ENCODE measurements at places on chromosomes 4 and X.
A peak's percentile ranks its signal among the peaks of the same experiment; 100 is the strongest.

- DNase-seq: no peak
These were observed 11.6 kb downstream of the TACC3 start for GRCh38 chr4:1732911-1733310.

DNA sequence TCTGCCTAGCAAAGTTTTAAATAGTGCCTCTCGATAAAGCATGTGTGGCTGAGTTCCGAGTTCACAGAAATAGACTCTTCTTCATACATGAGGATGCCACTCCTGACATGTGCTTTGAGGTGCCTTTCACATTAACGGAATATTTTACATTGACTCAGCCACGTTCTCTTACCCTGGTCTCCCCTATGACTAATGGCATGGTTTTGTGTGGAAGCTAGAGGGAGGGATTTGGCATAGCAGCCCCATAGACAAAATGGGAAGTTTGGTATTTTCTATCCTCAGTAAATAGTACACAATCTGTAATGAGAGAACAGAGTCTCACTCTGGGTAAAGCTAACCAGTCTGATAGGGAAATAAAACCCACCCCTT, 68.9 kb downstream of the PCDH19 start:
- DNase-seq: no peak

GRCh38 chr4:185623444-185624258, 88.3 kb upstream of the PDLIM3 start:
- no peak for DNase-seq

GRCh38 chr4:2067446-2068197, 8.5 kb downstream of the NAT8L start:
- no peak for DNase-seq

GRCh38 chr4:132956962-132957361, 192.1 kb upstream of the PCDH10 start:
- no peak for DNase-seq

- no peak for DNase-seq
These were observed 41.0 kb downstream of the MAP7D3 start for GRCh38 chrX:136210243-136210642.

- DNase-seq: no peak
These were observed 13.9 kb downstream of the GABRB1 start for GRCh38 chr4:47045261-47045660.

GRCh38 chrX:49291615-49292337, 11.7 kb upstream of the GAGE10 start:
- DNase-seq: peak; percentile 24

GRCh38 chr4:184475096-184475461, 729 bp upstream of the IRF2 start:
- no peak for DNase-seq

DNA sequence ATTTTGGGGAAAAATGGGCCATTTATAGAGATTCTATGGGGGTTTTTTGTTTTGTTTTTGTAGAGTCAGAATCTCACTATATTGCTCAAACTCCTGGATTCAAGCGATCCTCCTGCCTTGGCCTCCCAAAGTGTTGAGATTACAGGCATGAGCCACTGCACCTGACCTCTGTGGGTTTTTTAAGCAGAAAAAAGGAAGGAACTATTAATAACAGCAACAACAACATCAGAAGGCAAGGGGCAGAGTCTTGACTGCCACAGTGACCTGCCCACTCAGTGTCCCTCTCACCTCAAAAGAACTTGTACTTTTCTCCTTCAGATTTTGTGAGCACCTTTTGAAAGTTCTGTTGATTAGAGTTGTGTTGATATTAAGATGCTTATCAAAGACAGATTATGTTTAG, 48.1 kb downstream of the FNIP2 start:
- no peak for DNase-seq

DNA sequence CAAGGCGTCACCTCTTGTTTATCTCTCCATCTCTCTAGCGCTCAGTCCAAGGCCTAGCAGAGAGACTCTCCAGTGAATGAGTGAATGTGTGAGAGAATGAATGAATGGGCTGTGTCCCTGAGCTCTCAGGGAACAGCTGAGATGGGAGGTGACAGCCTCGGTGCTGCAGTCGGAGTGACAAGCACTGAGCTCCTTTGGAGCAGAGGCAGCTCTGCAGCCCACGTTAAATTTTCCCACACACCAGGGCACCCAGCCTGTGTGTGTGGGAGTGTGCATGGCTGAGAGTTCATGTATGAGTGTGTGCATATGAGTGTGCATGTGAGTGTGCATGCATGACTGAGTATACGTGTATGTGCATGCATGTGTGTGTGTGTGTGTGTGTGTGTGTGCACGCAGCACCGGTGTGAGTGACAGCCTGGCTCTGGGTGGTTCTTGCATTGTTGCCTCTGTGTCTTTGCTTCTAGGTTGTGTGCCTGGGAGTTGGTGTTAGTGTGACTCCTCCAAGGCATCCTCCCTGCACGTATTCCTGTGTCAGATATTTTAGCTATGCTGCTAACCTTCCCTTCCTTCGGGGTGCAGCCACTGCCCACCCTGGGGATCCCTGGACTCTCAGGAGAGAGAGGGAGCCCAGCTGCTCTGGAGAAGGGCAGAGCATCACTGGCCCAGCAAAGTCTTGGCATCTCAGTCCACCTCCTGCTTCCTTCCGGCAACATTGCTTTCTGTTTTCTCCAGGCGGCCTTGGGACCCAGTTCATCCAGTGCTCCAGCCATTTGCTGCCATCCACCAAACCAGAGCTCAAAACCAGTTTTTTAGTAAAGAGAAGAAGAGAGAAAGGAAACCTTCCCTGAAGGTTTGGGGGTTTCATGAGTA, 98.6 kb downstream of the PPP2R2C start:
- DNase-seq: no peak

- DNase-seq: no peak
These were observed 5.3 kb upstream of the VMA21 start for GRCh38 chrX:151391722-151392121.

- DNase-seq: no peak
These were observed 62.1 kb downstream of the GPRIN3 start for GRCh38 chr4:89245459-89245858.

DNA sequence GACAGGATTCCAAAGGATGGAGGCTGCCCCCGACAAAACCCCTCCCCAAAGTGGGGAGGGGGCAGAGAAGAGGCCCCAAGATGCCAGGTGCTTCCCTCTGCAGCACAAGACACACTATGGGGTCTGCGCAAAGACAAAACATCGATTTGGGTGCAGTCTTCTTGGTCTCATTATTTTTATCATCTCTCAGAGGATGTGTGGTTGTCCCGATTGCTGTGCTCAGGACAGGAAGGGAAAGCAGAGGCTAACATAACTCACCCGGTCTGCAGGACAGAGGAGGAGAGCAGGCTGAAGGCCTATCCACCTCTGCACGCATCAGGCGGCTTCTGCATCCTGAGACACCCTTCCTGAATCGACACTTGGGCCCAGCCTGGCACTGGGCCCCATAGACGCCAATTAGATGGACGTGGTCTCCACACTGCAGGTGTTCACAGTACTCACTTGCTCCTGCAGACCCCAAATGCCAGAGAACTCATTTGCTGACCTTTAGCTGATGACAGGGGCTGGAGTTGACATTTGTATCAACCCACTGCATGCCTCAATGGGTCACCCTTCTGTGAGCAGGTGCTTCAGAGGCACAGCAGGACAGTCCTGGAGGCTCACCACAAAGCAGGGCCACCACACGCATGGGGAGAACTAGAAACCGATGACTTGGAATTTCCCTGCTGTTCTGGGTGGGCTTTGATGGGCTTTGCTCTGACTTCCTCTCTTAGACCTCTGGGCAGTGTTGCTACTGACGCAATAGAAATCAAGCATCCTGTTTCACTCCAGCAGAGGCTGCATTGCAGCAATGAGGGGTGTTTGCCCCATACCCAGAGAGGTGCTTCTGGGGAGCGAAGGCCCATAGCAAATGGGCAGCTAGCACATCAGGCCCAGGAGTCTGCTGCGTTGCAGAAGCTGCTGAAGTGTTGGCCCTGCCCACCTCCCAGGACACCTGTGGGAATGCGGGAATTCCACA, 96.3 kb upstream of the ENPP6 start:
- no peak for DNase-seq

- no peak for DNase-seq
These were observed 160.2 kb upstream of the CPEB2 start for GRCh38 chr4:14841801-14842768.

DNA sequence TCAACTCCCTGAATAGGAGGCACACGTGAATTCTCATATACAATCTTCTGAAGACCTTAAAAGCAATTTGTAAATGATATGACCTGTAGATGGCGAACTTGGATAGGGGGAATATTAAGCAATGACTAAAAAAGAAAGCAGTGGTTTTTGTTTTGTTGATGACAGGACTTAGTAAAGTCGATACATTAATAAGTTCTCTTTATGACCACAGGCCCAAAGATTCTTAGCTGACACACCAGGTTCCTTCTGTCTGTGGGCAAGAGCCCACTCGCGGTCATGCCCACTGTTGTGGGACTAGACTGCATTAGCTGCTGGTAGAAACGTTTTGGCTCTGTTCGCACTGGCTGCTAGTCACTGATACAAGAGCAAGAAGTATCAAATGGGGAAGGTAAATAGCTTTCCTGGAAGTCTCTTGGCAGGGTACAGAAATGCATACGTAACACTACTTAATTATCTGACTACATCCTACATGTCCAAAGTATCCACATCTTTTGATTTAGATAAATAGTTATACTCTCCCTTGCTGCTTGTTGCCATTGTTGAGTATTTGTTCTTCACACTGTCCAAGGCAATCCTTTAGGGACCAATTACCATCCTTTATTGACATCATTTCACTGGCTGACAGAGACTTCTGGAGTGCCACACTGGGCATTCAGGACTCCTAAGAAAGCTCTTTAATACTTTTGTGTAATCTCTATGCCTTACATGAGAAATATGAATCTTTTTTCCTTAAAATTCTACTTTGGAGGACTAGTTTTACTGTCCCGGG, 31.0 kb downstream of the ALPK1 start:
- no peak for DNase-seq

GRCh38 chrX:18596096-18596495, 75.8 kb downstream of the RS1 start:
- DNase-seq: no peak

- no peak for DNase-seq
These were observed 217.4 kb upstream of the GIMD1 start for GRCh38 chr4:106585915-106586349.

DNA sequence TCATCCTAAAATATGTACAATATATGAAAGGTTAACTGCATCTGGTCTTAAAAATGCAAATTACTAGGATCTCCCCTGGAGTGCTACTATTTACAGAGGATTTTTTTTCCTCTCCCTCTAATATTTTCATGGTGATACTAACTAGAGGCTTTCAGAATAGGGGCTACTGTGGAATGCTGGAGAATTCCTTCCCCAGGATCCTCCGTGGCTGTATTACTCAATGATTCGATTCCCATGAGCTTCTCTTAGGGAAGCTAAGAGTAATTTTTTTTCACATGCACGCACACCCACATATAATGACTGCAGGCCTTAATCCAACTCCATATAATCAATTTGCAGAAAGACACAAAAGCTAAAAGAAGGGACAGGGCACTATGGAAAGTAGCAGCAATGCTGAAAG, 184.7 kb downstream of the ARHGAP6 start:
- DNase-seq: no peak

GRCh38 chr4:98794565-98795205, 134.2 kb downstream of the EIF4E start:
- no peak for DNase-seq

DNA sequence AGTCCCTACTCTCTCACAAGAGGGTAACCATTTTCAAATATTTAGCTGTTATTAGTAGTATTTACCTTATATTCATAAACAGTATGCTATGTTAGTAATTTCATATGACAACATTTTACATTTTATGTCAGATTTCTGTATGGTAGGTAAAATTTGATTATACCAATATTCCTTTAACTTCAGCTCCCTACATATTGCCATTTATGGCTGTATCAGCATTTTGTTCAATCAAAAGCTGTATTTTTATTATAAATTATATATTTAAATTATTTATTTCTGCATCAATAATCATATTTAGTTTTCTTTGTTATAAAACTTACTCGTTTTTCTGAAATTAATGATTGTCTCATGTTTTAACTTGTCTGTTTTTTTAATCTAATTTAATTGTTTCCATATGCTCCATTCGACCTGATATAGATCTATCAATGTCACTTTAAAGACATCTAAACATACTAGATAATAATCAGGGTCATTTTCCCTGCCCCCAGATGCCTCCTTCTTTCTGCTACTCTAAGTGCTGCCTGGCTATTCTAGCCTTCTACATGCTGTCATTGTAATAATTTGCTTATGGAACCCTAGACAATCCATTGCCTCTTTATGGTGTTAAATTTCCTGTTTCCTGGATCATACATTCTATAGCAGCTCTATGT, 1976.7 kb upstream of the ADGRL3 start:
- no peak for DNase-seq

DNA sequence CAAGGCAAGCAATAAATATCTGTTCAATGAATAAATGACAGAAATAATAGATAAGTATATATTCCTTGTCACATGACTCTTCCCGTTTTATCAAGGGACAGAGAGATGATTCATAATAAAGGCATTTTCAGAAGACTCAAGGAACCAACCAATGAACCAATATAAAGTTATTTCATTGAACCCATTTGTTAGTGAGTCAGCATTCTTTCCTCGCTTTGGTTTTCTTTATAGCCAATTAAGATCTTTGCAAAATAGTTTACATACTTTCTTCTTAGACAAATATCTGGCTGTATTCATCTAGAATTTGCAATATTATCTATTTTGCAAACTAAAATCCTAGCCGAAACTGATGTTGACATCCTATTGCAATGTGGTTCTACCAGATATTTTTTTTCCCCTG, 269.4 kb downstream of the IL15 start:
- no peak for DNase-seq

DNA sequence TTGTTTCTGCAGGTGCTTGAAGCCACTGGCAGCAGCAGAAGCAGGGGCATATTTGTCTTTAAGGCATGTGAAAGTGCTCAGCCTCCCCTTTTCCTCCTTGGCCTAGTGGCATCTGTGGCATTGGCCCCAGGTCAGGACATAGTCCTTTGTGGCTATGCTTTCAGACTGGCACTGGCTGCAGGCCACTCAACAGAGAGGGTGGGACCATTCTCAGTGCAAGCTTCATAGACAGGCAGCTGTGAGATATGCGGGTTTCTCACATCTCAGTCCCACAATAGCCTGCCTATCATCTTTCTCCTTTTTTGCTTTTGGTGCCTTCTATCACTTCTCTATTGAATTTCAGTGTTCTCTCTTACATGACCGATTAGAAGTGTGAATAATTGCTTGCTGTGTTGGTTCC, 104.8 kb downstream of the ACTRT1 start:
- DNase-seq: no peak

- DNase-seq: no peak
These were observed 179.1 kb upstream of the ETNPPL start for GRCh38 chr4:108941904-108942430.

DNA sequence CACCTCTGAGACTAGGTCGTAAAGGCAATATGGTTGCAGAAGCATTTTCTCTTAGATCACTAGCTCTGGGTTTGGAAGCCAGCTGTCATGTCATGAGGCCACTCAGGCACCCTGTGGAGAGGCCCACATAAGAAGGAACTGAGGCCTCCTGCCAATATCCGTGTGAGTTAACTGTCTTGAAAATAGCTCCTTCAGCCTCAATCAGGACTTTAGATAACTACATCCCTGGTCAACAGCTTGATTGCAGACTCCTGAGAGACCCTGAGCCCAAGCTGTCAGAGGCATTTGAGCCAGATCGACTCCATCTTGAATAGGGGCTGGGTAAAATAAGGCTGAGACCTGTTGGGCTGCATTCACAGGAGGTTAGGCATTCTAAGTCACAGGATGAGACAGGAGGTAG, 15.1 kb upstream of the REPS2 start:
- no peak for DNase-seq

- DNase-seq: no peak
These were observed 79.3 kb downstream of the RBPJ start for GRCh38 chr4:26400132-26400531.

- DNase-seq: no peak
These were observed 5.1 kb downstream of the CYTL1 start for GRCh38 chr4:5014007-5014682.

GRCh38 chrX:130393451-130394074, 8.1 kb upstream of the GPR119 start:
- no peak for DNase-seq

All from activated CD4-positive, CD25-positive, alpha-beta regulatory T cell treated with anti-CD3 and anti-CD28 coated beads, Interleukin-2, amount 50 U/mL, for 16 hours (primary cell).